ENCODE measurements at places on chromosomes 7 and 10. TPM values are rescaled to one million over a fixed set of nuclear protein-coding genes. Genes with fewer than 3 reads are reported as not detected.

CYP2C19 gene
- not detected for total RNA-seq

DNA sequence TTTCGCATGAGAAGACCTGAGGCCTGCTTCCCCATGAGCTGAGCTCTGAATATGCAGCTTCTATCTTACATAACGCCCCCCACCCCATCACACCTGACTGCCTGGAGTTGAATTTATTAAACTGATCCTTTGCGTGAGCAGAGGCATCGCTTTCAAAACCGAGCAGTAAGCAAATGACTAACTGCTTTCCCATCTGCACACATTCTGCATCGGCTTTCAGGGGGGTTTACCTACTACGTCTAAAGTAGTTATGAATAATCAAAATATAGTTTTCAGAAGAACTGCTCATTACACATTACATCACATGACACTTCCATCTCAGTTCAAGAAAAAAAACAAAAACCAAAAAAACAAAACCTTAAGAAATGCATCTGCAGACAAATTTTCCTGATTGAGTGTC lies 54.7 kb upstream of the EGR2 start:
- H3K27me3 ChIP-seq: no peaks in the 10 kb centered on the region
- H3K36me3 ChIP-seq: peaks cover 3% of the 10 kb centered on the region
- peaks cover 7% of the 10 kb centered on the region for H3K4me1 ChIP-seq

DNA sequence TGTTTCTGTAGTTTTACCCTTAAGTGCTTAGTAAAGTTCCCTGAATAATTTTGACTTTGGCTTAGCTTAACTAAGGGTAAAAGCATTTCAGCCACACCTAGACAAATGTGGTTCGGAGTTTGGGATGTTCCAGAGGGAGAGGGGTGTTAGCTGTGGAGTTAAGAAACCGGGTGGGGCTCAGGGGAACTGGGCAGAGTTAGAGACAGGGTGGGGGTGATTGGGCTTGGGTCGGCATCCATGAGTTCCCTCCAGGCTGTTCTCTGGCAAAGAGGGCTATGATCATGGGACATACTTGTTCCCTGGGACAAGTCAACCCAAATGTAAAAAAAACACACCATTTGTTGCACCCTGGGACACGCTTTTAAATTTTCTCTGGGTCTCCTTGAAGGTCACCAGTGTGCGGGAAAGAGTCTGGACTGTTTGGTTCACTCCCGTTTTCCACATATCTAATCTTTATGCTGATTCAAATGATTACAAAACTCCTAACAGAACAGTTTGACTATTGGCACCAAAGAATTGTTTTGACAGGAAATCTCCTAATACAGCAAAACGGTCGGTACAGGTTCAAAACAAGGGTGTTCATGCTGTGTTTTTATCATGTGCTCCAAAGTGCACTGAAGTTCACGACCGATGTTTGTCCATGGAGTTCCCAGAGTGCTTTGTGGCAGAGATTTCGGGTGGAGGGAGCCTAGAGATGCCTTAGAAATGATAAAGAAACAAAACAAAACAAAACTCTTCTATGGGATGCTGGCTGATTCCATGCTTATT lies 56.5 kb downstream of the PLXDC2 start:
- H3K4me1 ChIP-seq: no peaks in the 10 kb centered on the region
- H3K36me3 ChIP-seq: no peaks in the 10 kb centered on the region
- H3K4me3 ChIP-seq: no peak overlapping the region
- no peak for DNase-seq

SPAM1 gene
- total RNA-seq: not detected

GRCh38 chr7:55520426-55521140 lies 51.7 kb downstream of the VOPP1 start:
- no peaks in the 10 kb centered on the region for H3K27me3 ChIP-seq
- no peak overlapping the region for H3K4me3 ChIP-seq
- DNase-seq: no peak
- H3K4me1 ChIP-seq: peaks cover 35% of the 10 kb centered on the region

GRCh38 chr10:130921911-130922440 lies 389.5 kb downstream of the TCERG1L start:
- H3K36me3 ChIP-seq: no peaks in the 10 kb centered on the region
- no peak for DNase-seq
- H3K27me3 ChIP-seq: peaks cover 25% of the 10 kb centered on the region
- no peaks in the 10 kb centered on the region for H3K4me1 ChIP-seq
- H3K27ac ChIP-seq: no peak overlapping the region

ADAMTS14 gene
- total RNA-seq: 0.30 TPM

DNA sequence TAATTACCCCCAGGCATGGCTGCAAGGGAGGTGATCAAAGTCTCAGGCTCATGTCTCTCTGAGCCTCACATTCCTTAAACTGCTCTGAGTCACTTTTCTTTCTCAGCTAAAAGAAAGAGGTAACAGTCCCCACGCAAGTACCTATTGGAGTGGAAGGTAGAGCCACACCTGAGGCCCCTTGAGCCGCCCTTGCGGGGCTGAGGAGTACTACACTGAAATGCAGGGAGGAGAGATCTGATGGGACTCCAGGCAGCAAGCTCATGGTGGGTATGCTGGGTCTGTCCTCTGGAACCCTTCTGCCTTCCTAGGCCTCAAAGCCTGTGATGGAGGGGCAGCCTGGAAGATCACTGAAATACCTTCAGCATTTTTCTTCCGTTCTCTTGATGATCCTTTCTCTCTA lies 960.0 kb downstream of the DNAJB9 start:
- no peaks in the 10 kb centered on the region for H3K27me3 ChIP-seq
- no peak overlapping the region for H3K27ac ChIP-seq
- no peaks in the 10 kb centered on the region for H3K4me1 ChIP-seq
- no peak for DNase-seq
- H3K36me3 ChIP-seq: no peaks in the 10 kb centered on the region

DNA sequence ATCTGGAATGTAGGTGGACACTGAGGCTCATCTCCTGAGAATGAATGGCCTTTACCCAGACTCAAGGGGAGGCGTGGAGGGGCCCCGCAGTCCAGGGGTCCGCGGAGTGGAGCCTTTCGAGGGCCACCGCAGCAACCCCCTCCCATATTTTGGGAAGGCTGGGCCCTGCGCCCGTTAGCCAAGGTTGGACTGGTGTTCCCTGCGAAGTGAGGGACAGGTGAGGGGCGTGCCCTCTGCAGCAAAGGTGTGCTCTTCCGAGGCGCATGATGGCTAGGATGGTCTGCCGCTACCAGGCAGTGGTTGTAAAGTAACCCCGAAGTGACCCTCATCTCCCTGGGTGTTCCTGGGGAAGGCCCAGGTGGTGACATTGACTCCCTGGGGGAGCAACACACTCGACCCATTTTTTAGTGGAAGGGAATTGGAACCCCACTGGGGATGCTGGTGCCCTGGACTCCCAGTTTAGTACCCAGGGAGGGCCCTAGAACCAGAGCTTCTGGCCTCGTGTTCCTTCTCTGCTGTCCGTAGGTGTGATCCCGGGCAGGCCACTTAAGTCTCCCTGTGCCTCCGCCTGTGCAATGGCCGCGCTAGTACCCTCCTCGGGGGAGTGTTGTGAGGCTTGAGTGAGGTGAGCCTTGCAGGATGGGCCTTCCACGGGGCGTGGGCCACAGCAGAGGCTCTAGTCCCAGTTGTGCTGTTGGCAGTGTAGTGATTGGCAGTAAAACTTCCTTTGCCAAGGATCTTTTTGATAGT lies 779 bp downstream of the FAM241B start:
- H3K27me3 ChIP-seq: peaks cover 40% of the 10 kb centered on the region
- H3K4me3 ChIP-seq: peak overlapping the region; percentile 48
- no peak overlapping the region for H3K27ac ChIP-seq

LYZL1 gene
- total RNA-seq: not detected

ZNF425 gene
- 4.9 TPM for total RNA-seq

DNA sequence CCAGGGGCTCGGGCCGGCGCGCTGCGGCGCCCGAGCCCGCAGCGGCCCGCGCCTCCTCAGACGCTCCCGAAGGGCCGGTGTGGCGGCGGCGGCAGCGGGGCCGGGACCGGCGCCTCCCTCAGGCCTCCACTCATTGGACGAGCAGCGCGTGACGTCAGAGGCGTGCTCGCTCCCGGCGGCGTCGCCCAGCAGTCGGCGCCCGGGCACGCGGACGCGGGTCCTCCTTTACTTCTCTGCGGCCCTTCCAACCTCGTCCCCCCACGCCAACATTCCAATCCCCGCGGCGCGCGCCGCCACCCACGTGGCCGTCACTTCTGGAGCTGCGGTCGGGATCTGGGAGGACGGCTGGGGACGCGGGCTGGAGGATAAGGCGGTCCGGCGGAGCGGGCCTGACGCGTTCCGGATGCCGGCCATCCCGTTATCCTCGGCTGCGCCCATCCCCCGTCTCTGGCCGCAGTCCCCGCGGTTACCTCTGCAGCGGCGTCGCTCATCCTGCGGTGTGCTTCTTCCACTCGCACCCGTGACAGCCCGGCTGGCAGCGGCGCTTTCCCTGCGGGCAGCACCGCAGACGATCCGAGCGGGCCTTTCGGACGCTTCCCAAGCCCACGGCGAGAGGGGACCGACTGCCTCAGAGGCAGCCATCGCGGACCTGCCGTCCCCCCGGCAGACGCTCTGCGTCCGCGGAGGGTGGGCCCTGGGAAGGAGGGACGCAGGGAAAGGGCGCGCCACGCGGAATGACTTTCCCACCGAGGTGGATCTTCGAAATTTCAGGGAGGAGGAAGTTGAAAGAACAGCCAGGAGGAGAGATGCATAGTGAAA lies at the start of gene PDZD8:
Gene PDZD8, minus strand, starts transcription at position 81 of the 819 bp plus-strand sequence. CDS start 213 bp downstream, outside the sequence.
- peaks cover 41% of the 10 kb centered on the region for H3K27me3 ChIP-seq
- H3K4me3 ChIP-seq: peak within 1 kb of the TSS; percentile 98
- H3K4me1 ChIP-seq: peaks cover 33% of the 10 kb centered on the region
- DNase-seq: peak; percentile 87

GRCh38 chr7:129797214-129797789 lies 155.5 kb downstream of the UBE2H start:
- DNase-seq: no peak
- H3K4me3 ChIP-seq: no peak overlapping the region
- no peaks in the 10 kb centered on the region for H3K36me3 ChIP-seq
- H3K27ac ChIP-seq: no peak overlapping the region

DNA sequence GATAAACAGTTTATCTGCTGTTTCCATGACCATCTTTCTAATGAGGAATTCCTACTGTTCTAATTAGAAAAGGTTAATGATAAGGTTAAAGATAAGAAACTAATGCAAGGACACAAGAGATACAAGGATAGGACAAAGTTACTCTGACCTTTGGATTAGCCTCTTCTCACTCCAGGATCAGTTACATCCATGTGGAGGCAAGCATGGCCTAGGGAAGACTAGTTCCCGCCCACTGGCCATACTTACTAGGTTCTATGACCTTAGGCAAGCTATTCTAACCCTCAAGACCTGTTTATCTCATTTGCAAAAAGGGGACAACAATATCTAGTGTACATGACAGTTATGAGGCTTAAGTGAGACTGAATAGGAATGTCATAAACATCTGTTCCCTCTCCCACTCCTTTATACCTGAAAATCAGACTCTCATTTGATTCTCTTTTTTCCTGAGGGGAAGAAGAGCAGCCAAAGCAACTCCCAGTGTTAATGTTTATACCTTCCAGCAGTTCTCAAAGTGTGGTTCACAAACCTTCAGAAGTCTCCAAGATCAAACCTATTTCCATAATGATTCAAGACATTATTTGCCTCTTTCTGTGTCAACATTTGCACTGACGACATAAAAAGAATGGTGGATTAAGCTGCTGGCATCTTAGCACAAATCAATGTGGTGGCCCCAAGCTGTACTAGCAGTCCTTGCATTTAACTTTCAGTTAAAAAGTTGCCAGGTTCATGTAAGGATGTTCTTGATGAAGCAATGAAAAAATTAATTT lies 72.0 kb downstream of the SRPK2 start:
- peaks cover 12% of the 10 kb centered on the region for H3K4me1 ChIP-seq
- no peak for DNase-seq
- H3K36me3 ChIP-seq: peaks cover 5% of the 10 kb centered on the region
- no peak overlapping the region for H3K4me3 ChIP-seq
- H3K27ac ChIP-seq: no peak overlapping the region
- H3K27me3 ChIP-seq: no peaks in the 10 kb centered on the region

DNA sequence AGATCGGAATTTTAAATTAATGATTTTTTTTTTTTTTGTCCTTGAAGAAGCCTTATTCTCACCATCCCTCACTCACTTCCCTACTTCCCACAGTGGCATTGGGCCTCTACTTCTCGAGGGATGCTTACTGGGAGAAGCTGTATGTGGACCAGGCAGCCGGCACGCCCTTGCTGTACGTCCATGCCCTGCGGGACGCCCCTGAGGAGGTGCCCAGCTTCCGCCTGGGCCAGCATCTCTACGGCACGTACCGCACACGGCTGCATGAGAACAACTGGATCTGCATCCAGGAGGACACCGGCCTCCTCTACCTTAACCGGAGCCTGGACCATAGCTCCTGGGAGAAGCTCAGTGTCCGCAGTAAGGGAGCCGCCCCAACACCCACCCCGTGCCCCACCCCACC lies 23.5 kb downstream of the RET start:
- H3K4me3 ChIP-seq: no peak overlapping the region
- DNase-seq: no peak
- no peaks in the 10 kb centered on the region for H3K36me3 ChIP-seq
- H3K27ac ChIP-seq: no peak overlapping the region
- H3K27me3 ChIP-seq: peaks cover 29% of the 10 kb centered on the region

DNA sequence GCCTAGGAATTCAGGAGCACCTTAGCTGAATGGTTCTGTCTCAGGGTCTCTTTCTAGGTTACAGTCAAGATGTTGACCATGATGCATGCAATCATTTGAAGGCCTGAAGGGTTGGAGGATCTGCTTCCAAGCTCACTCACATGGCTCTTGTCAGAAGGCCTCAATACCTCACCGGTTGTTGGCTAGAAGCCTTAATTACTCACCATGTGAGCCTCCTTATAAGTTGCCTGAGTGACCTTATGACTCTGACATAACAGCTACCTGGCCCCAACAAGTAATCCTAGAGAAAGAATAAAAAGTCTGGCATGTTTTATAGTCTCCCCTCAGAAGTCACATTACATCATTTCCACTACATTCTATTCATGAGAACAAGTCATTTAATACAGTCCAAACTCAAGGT lies 3.4 kb upstream of the C1GALT1 start:
- H3K4me1 ChIP-seq: peaks cover 22% of the 10 kb centered on the region
- H3K27ac ChIP-seq: no peak overlapping the region
- no peaks in the 10 kb centered on the region for H3K36me3 ChIP-seq
- DNase-seq: no peak
- H3K4me3 ChIP-seq: peak overlapping the region; percentile 17

GRCh38 chr10:26554246-26554645 lies 116.1 kb downstream of the APBB1IP start:
- DNase-seq: no peak
- peaks cover 6% of the 10 kb centered on the region for H3K4me1 ChIP-seq
- H3K36me3 ChIP-seq: peaks cover 3% of the 10 kb centered on the region
- H3K27me3 ChIP-seq: peaks cover 23% of the 10 kb centered on the region

All from neural crest cell (in vitro differentiated cells).